Stimulated activated CD8-positive, alpha-beta memory T cell treated with anti-CD3 and anti-CD28 coated beads, Interleukin-7, amount 100 ng/mL, for 1 hour (primary cell): ENCODE measurements at places on chromosomes 13 and 19.

- no peak for DNase-seq
Observed at GRCh38 chr19:40266119-40266518, 19.0 kb downstream of the AKT2 start.

GRCh38 chr19:57473646-57474045 lies 3.7 kb downstream of the ZNF772 start:
- no peak for DNase-seq

DNA sequence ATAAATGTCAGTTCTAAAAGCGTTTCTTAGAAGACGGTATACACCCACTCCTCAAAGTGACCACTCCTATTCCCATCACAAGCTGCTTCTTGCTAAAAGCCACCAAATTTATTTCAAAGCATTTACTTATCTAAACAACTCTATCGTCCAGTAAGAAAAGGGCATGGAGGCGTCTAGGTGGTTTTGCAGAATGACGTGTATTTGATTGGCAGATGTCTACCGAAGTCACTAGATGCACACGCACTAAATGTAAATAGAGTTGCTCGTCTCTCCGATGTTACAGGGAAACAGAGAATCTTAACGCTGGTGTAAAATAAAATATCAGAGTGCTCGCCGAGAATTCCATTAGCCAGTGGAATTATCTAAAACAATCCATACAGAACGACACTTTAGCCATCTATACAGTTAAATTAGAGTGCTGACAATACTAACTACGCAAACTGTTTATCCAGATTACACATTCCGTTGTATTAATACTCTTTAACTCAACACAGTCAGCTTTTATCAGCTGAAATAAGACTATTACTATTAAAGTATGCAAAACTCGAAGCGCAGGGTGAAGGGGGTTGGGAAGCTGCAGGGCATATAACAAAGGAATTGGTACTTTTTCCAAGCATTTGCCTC lies 1.9 kb downstream of the KLF12 start:
- no peak for DNase-seq

- DNase-seq = no peak
Observed at GRCh38 chr13:53206455-53206854, 177.8 kb downstream of the OLFM4 start.

- no peak for DNase-seq
Observed at GRCh38 chr13:49464621-49465325, 20.7 kb downstream of the SETDB2 start.

GRCh38 chr19:41403181-41403970 lies 5.8 kb downstream of the BCKDHA start:
- DNase-seq = no peak

DNA sequence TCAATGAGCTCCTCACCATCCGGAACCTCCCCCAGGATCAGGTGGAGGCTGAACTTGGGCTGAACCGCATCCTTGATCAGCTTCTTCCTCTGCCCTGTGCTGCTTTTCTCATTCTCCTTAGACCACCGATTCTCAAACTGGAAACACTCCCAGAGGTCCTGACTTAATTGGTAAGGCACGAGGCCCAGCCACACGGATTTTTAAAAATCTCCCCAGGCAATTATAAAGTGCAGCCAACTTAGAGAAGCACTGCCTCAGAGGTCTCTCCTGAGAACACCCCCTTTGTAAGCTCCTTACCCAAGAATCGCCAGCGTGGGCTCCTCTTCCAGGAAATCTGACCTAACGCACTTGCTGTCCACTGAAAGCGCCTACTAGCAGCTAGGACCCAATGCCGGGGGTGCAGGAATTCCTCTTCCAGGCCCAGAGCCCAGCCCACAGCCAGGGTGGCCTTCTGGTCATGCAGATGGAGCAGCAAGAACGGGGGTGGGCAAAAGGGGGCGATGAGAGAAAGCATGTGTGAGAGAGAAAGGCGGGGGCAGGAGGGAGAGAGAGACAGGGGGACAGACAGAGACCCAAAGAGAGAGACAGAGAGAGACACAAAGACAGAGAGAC lies 66.9 kb upstream of the CACNA1A start:
- no peak for DNase-seq

GRCh38 chr19:48417421-48417820 lies 24.0 kb downstream of the GRIN2D start:
- DNase-seq = no peak

- no peak for DNase-seq
Observed at GRCh38 chr13:99322297-99323103, 15.3 kb upstream of the GPR183 start.

DNA sequence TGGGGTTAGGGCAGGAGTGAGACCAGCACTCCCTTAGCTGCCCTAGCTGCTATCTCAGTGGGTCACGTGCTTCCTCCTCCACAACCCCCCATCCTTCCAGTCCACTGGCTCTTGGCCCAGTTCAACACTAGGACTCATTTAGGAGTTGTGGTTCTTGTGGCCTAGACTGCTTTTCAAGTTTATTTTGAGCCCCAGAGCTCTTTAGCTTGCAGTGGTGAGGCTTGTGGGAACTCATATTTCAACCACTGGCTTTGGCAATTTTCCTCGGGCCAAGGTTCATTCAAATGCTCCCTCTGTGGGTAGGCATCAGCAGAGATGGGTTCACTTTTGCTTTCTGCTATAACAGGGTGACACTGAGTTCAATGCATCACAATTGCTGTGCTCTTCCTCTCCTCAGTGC lies 436.2 kb upstream of the SLITRK5 start:
- no peak for DNase-seq

GRCh38 chr13:20513466-20513995 lies 12.1 kb downstream of the CRYL1 start:
- DNase-seq = no peak

GRCh38 chr13:36148446-36148845 lies 17.3 kb upstream of the DCLK1 start:
- no peak for DNase-seq

DNA sequence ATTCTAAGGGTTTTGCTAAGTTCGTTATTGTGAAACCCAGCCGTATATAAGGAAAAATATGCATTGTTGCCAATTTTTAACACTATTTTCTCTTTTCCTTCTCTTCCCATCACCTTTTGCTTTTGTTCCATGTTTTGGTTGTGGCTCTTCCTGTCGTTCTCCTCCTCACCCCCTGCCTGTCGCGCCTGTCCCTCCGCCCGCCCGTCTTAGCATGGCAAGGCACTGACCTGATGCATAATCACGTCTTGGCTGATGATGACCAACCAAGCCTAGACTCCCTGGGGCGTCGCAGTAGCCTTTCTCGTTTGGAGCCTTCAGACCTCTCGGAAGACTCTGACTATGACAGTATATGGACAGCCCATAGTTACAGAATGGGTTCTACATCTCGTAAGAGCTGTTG lies 28.5 kb upstream of the TEX29 start:
- DNase-seq = no peak

- no peak for DNase-seq
Observed at GRCh38 chr13:105297839-105298238, 1237.6 kb downstream of the EFNB2 start.

- no peak for DNase-seq
Observed at GRCh38 chr19:28667348-28667977, 545.5 kb downstream of the UQCRFS1 start.

DNA sequence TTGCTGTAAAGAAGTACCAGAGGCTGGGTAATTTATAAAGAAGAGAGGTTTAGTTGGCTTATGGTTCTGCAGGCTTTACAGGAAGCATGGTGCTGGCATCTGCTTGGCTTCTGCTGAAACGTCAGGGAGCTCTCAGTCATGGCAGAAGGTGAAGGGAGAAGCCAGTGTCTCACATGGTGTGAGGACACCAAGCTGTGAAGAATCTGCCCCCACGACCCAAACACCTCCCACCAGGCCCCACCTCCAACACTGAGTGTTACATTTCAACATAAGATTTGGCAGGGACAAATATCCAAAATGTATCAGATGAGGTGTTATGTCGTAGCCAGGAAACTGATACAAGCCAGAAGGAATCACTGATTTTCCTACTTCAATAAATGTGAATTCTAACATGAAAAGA lies 136.5 kb downstream of the CYSLTR2 start:
- no peak for DNase-seq

DNA sequence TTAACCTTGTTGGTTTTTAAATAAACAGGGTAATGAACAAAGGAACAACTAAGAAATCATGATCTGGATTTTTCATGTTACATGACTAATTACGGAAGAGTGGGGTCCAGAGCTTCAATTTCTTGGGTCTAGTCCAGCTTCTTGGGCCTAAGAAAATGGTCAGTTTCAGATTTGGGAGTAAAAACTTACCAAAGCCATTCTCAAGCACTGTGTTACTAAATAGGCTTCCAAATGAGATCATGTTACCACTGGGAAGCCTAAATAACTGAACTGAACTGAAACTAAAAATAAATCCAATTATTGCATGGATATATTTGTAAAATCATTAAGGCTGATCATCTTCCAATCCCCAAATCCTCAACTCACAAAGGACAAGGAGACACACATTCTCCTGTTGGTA lies 13.9 kb downstream of the TBC1D4 start:
- DNase-seq = no peak

GRCh38 chr19:41590936-41591335 lies 15.0 kb downstream of the CEACAM21 start:
- DNase-seq = no peak

DNA sequence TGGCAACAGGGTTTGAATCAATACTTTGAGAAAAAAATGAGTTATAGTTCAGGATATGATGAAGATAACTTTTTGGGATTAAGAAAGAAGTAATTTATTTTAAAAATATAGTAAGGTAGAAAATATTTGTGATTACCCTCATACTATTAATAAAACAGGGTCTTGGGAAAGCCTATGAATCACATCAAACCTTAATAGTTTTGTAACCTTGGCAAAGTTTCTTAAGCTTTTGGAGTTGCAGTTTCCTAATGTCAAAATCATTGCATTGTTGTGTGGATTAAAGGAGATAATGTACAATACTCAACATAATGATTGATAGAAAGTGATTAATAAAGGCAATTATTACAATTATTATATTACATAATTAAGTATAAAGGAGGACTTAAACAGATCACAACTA lies 149.0 kb downstream of the LMO7 start:
- DNase-seq = no peak

DNA sequence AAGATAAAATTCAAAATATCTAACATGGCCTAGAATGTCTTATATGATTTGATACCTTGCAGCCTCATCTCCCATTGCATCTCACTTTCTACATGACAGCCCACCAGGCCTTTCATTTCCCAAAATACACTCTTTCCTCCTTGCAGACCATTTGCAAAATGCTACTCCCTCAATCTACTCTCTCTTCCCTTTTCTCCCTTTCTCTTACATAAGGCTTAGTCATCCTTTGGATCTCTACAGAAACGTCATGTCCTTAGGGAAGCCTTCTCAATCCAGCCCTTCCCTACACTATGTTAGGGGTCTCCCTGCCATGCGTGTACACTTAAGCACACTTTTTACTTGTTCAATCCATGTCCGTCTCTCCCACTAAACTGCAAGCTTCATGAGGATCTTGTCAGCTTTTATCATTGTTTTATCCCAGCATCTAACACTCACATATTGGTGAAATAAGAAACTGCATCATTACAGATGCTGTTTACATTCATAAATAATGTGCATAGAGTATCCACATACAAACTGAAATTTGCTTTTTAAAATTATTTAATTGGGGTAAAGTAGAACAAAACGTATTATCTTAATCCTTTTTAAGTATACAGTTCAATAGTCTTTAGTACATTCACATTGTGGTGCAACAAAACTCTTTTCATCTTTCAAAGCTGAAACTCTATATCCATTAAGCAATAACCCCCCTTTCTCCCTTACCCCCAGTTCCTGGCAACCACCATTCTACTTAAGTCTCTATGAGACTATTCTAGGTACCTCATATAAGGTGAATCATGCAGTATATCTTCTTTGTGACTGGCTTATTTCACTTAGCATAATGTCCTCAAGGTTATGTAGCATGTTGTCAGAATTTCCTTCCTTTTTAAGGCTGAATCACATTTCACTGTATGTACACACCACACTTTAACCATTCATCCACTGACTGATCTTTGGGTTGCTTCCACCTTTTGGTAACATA lies 11.5 kb upstream of the WBP4 start:
- DNase-seq = no peak

DNA sequence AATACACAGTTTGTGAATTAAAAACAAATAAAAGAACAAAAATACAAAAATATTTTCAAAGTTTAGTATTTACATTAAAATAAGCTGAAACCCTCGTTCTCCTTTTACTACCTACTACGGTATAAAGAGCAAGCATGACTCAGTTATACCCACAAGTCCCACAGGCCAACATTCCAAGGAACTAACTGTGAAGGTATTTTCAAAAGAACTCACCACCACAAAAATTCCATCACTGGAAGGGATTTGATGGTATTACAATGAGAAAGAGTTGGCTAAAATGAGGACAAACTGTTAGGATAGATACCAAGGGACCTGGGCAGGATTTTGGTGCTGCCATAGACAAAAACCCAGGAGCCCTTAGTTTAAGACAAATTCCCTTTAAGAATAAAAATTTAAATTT lies 122.7 kb downstream of the TBC1D4 start:
- no peak for DNase-seq

DNA sequence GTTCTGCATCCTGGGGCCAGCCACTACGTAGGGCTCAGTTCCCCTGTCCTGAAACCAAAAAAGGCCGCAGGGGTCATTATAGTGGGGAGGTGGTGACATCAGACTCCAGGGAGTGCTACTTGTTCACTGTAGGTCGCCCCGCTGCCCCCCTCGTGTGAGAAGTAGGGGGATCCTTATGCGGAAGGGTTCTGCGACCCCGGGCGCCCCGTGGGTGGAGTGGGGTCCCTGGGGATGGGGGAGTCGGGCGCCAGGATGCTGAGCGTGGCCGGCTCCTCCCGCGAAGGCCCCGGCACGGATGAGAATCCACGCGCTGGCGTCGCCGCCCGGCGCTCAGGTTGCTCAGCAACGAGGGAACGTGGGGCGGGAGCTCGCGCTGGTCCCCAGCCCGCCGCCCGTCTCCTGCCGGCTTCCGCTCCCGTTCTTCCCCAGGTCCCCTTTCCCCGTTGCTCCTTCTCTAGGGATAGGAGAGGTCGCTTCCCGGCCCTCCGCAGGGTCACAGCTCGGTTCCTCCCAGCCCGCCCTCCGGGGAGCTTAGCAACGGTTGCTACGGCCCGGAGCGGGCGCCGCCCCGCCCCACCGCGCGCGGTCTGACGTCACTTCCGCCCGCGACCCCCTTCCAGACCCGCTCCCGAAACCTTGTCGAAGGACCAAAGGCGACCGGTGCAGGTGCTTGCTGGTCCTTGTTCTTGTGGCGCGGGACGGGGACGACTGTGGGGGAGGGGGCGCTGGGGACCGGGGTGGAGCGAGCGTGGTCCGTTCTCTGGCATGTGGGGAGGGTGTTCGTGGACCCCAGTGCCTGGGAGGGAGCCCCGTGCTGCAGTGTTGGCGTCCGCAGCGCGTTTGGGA lies at the start of gene NAT14:
NAT14 (plus strand) TSS at position 596 of the 846 bp plus-strand sequence. CDS start 521 bp downstream, outside the sequence.
- DNase-seq = peak; percentile 19

- peak; percentile 37 for DNase-seq
Observed at GRCh38 chr19:35495107-35496064, 5.1 kb upstream of the KRTDAP start.

- no peak for DNase-seq
Observed at GRCh38 chr13:51550151-51550550, 34.1 kb upstream of the WDFY2 start.

DNA sequence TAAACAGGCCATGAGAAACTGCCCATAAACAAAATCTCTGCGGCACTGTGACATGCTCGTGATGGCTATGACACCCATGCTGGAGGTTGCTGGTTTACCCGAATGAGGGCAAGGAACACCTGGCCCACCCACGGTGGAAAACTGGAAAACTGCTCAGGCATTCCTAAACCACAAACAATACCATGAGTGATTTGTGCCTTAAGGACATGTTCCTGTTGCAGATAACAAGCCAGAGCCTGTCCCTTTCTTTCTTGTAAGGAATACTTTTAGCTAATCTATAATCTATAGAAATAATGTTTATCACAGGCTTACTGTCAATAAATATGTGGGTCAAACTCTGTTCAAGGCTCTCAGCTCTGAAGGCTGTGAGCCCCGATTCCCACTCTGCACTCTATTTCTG lies 12.1 kb downstream of the ZNF561 start:
- DNase-seq = no peak
